ENCODE measurements at places on chromosomes 4 and X.

- no peak for DNase-seq
Measured at GRCh38 chrX:6203462-6204215, 25.0 kb downstream of the NLGN4X start.

- no peak for DNase-seq
Measured at GRCh38 chr4:145003675-145004074, 94.3 kb downstream of the ANAPC10 start.

GRCh38 chrX:49037883-49038475 is 5.2 kb downstream of the TFE3 start:
- DNase-seq, result no peak

DNA sequence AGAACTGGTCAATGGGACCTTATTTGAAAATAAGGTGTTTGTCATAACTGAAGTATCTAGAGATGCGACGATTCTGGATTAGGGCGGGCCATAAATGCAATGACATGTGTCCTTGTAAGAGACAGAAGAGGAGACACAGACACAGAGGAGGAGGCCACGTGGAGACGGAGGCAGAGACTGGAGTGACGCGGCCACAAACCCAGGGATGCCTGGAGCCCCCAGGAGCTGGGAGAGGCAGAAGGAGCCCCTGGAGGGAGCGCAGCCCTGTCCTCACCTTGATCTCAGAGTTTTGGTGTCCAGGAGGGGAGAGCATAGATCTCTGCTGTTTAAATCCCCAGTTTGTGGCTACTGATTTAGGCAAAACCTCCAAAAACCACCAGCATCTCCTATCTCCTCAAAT is 5.0 kb downstream of the GTPBP6 start:
- DNase-seq, result no peak

GRCh38 chr4:159460371-159460770 is 357.5 kb downstream of the RAPGEF2 start:
- DNase-seq, result no peak

DNA sequence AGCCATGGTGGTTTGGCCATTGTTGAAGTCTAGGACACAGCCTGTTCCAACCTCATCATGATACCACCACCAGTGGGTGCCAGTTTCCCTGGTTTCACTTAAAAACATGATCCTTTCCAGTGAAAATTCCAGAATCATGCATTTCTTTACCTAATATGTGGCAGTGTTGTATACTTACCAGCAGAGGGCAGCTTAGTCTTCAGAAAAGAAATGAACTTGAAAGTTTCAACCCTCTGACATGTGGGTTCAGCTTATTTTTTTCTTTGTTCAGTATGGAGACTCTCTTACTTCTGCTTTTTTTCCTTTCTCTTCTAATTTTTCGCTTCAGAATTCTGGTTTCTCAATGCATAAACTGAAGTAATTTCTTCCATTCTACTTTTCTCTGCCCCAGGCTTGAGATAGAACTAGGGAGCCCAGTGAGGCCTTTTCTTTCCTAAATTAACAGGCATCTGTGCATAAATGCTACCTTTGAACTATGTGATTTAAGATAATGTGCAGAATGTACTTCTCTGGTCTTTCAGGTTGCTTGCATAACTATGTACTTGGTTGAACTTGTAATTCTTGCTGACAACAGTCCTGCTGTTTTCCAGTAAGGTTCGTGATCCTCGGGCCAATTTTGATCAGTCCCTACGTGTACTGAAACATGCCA is 10.7 kb downstream of the LIAS start:
- DNase-seq, result peak; percentile 49

DNA sequence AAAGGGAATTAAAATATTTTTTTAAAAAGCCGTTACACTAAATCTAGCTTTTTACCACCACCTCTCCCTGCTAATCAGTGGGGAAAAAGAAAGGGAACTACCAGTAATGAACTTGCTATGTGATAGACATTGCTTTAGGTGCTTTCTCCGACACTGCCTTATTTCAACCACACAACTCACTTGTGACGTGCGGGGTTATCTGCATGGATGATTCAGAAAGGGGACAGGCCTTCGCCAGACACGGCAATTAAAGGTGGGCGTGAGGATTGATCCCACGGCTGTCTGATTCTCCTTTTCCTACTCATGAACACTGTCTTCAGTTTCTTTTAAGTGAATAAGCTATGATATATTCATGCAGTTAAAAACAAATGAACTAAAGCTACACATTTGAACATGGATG is 882 bp upstream of the CXCR3 start:
- peak; percentile 52 for DNase-seq

DNA sequence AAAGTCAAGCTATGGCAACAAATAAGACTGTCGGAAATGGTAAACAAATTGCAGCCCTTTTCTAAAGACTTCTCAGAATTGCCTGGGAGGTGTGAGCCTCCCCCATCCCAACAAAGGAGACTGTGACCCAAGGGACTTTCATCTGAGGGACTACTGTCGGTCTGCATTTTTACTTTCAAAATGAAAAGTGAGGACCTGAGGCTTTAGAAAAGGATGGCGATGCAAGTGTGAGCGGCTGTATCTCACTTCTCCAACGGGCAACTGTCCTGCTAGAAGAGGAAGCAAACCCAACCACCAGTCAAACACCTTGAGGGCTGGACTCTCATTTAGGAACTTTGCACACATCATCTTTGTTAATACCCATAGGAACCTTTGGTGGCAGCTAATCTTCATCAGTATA is 62.6 kb upstream of the CLNK start:
- no peak for DNase-seq

GRCh38 chrX:82342531-82342930 is 1140.6 kb downstream of the SH3BGRL start:
- DNase-seq, result no peak

- no peak for DNase-seq
Measured at GRCh38 chr4:88857588-88857987, 160.0 kb upstream of the NAP1L5 start.

- no peak for DNase-seq
Measured at GRCh38 chr4:107017443-107018343, 18.4 kb downstream of the DKK2 start.

DNA sequence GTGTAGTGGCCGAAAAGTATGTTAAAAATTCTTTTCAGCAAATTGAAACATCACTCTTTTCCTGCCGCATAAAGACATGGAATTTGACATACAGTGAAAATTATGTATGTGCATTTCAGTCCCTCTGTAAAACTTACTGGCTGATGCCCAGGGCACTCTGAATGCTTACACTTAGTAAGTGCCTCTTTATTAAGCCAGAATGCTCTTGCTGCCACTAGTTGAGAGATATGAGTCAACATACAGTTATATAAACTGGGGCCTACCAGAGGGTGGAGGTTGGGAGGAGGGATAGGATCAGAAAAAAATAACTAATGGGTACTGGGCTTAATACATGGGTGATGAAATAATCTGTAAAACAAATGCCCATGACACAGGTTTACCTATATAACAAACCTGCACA is 38.1 kb upstream of the TRPC5 start:
- DNase-seq, result no peak

DNA sequence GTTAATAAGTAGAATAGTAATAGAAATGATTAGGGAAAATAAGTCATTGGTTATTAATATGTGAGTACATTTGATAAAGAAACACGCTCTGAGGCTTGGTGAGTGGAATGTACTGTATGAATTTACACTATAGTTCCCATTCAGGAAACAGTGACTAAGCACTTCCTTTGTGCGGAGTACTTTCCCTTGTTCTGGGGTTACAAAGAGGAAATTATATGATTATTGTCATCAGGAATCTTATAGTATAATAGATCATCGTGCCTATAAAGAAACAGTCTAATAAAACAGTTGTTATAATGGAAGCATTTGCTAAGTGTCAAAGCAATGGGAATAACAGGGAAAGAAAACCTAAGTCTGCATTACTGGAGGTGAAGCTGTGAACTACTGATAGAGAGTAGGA is 138.0 kb downstream of the RPA4 start:
- DNase-seq, result no peak

DNA sequence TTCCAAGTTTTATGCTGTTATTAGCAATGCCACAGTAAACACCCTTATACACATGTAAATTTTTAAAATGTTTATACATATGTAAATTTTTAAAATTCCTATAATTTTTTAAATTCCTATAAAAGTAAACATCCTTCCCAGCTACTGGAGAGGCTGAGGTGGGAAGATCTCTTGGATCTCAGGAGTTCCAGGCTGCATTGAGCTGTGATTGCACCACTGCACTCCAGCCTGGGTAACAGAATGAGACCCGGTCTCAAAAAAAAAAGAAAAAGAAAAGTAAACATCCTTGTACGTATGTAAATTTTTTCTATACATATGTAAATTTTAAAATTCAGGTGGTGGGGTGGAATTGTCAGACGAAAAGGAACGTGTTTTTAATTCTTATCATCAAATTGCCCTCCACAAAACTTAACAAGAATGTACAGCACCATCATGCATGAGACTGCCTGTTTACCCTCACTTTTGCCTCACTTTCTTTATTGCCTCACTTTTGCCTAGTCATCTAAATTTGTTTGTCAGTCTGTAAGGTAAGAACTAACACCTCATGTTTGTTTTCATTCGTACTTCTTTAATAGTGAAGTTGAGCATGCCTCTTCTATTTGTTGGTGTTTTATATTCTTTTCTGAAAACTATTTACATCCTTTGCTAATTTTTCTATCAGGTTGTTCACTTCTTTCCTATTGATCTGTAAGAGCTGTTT is 8.0 kb downstream of the SLC7A3 start:
- no peak for DNase-seq

- peak; percentile 21 for DNase-seq
Measured at GRCh38 chr4:105605493-105605892, 53.1 kb downstream of the ARHGEF38 start.

DNA sequence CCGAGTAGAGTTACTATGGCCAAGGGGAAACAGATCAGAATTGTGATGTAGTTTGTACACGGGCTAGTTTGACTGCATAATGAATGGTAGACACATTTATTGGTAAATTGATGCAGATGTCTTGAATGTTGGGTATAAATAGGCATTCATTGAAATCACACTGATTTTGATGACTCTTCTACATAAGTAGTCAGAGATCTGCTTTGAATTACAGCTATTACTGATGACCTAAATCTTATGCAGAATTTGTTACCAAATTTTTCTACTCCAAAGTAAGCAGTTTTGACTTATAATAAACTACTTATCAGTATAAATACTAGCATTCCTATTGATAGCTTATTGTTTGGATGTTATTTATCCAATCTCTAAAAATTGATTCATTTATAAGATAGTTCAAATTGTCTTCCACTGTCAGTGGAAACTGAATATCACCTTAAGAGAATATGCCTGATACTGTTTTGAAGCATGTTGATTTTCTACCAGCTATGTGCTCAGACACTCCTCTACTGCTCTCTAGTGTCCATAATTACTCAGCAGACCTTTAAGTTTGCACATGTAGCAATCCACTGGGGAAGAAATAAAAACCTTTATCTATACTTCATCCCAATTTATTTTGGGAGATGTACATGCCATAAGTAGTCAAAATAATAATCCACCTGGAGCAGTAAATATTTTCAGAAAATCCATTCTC is 120.3 kb downstream of the RASL11B start:
- DNase-seq, result no peak

DNA sequence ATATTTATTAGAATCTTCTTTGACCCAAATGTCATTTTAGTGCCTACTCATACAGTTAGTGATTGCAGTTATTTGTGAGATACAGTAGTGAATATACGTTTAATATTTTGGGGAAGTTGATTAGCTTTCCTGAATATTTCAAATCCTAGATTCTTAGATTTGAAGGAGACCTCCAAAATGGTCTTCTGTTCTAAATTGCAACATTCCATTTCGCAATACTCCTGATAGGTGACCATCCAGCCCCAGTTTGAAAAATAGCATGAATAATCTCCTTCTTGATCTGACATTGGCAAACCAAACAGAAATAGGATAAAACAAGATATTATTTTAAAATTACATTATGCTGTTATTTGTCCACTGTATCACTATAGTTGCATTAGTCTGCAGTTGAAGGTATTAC is 505.6 kb downstream of the GRID2 start:
- DNase-seq, result no peak

DNA sequence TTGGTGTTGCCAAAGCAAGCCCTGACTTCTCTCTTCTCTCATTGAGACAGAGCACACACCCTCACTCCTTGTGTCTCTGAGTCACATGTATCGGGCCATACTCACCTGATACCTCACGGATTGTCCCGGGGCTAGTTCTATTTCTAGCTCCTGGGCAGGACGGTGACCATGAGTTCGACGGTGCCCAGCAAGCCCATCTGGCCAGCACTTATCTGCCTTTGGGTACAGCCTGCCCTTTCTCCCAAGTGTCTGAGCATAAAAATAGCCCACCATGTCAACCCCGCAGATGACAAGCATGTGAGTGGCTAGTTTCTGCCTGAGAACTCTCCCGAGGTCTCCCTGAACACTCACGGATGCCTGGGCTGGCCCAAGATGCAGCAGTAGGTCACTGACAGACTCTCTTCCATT is 158.5 kb downstream of the DHRSX start:
- DNase-seq, result no peak

- DNase-seq, result no peak
Measured at GRCh38 chr4:16617435-16617834, 281.0 kb downstream of the LDB2 start.

DNA sequence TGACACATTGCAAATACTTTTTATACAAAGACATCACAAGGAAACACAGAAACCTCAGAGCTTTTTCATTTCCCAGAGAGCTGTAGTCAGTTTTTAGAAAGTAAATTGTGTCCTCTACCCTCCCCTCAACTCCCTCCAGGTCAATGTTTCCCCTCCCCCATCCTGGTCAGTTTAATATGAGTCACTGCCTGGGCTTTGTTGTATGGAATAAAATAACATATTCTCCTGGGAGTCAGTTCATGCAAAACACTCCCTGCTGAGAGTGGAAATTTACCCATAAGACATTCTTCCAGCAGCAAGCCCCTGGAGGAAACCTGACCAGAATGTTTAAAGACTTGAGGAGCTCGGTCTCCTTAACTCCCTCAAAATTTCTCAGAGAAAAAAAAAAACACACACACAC is 270.1 kb upstream of the LDB2 start:
- DNase-seq, result no peak

- no peak for DNase-seq
Measured at GRCh38 chrX:35557916-35558315, 240.2 kb upstream of the MAGEB16 start.

DNA sequence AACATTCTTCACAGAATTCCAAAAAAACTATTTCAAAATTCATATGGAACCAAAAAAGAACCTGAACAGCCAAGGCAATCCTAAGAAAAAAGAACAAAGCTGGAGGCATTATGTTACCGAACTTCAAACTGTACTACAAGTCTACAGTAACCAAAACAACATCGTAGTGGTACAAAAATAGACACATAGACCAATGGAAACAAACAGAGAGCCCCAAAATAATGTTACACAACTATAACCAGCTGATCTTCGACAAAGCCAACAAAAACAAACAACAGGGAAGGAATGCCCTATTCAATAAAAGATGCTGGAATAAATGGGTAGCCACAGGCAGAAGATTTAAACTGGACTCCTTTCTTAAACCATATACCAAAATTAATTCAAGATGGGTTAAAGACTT is 1189.6 kb downstream of the PCDH18 start:
- no peak for DNase-seq

DNA sequence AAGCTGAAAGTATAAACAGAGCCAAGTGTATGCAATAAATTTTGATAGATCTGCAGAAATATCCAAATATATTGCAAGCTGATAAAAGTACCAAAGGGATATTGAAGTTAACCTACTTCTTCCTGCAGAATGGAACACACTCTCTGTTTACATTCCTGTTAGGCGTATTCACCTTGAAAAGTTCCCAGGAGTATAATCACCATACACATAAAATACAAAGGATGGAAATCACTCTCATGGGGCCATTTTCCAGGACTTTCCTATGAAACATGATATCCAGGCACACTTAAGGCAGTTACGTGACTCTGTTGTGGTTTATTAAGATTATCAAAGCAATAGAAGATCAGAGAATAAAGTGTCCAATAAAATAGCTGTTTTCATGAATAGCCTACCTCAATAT is 1142.3 kb downstream of the NLGN4X start:
- DNase-seq, result no peak

GRCh38 chr4:173528378-173529321 is 1.4 kb downstream of the HAND2 start:
- DNase-seq, result no peak
